Liver (tissue), 10 donors: ENCODE measurements at places on chromosomes 13 and 19.

DNA sequence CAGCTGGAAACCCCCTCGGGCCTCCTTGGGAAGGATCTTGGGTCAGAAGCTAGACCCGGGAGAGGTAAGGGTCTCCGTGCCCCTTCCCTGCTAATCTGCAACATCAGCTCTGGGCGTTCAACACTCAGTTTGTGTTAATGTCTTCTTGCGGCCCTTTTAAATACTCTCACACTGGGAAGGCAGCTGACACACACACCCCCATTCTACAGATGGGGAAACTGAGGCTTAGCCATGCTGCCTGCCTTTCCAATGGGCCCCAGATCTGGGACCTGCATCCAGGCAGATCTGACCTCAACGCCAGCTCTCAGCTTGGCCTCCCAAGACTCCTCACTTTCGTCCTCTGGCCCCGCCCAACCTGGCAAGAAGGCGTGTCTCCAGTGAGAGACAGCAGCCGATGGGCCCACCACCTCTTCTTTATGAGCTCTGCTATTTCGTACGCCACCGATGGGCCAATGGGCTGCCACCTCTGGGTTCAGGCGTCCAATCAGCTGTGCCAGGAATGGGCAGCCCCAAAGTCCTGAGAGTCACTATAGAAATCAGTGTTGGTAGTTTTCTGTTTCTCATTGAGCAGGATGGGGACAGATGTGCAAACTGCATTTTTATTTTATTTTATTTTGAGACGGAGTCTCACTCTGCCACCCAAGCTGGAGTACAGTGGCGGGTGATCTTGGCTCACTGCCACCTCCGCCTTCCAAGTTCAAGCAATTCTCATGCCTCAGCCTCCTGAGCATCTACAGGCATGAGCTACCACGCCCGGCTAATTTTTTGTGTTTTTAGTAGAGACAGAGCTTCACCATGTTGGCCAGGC is 43.8 kb downstream of the DNM2 start:
- no peak for DNase-seq

GRCh38 chr19:14267224-14267741 is 61.3 kb upstream of the ADGRL1 start:
- no peak for DNase-seq

- no peak for DNase-seq
Observed at GRCh38 chr13:110652764-110653163, 37.4 kb downstream of the NAXD start.

DNA sequence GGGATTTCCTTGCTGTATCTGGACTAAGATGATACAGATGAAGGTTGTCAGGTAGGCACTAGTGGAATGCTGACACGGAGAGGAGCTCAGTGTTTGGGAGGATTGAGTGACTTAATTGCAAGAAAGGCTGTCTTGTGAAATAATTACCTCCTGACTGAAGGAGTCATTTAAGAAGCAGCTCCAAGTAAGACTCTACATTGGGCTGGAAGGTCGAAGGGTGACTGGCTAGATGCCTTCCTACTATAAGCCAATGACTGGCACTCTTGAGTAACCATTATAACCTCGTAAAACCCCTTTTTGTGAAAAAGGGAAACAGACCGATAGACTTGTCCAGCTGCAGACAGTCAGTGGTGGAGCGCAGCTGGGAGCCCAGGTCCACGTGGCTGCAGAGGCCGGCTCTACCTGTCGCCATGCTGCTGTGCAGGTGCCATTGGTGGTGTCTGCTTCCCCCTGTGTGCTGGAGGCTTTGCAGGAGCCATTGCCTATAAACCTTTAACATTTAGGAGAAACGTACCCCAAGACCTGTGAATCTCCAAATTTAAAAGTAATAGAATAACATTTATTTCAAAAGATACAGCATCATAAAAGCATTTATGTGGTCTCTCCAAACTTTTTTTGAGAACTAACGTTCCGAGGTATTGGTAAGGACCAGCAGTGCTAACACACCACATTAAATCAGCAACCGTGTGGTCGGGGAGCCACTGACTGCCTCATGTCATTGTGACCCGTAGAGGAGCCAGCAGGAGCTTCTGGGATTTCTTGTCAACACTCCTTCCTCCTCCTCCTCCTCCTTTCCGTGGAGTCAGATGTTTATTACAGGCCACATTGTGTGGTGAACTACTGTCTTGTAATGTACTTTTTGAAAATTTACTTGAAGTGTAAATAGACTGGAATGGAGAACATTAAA is 80.4 kb upstream of the TEX29 start:
- no peak for DNase-seq
